Left ventricle myocardium inferior (tissue), 1 donor: ENCODE measurements at places on chromosomes 1 and 21. TPM values are rescaled to one million over a fixed set of nuclear protein-coding genes. Genes with fewer than 3 reads are reported as not detected.
A peak's percentile ranks its signal among the peaks of the same experiment; 100 is the strongest.

The TMEM269 gene
- total RNA-seq = not detected

The OR14K1 gene
- not detected for total RNA-seq

The UTP25 gene
- total RNA-seq = 2.4 TPM

DNA sequence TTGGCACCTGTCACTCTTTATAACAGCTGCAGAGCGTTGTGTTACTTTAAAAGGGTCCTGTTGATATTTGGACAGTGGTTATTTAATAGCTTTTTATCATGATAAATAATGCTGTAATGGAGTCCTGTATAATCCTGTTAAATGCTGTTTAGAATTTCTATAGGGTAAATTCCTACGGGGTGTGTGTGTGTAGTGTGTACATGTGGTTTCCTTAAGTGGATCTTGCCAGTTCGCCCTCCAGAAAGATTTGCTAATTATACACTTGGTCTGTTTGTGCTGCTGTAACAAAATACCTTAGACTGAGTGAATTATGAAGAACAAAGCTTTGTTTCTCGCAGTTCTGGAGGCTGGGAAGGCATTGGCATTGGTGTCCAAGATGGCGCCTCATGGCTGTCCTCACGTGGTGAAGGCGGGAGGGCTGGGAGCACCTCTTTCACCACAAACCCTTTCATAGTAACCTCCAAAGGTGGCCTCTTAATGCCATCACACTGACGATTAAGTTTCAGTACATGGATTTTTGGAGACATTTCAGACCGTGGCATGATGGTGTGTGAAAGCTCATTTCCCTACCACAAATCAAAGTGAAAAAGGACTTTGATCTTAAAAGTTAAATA, 11.2 kb downstream of the PRMT2 start:
- peaks cover 20% of the 10 kb centered on the region for H3K4me1 ChIP-seq
- no peaks in the 10 kb centered on the region for H3K27me3 ChIP-seq
- H3K27ac ChIP-seq = no peak overlapping the region
- H3K4me3 ChIP-seq = no peak overlapping the region
- H3K36me3 ChIP-seq = peaks cover 89% of the 10 kb centered on the region

DNA sequence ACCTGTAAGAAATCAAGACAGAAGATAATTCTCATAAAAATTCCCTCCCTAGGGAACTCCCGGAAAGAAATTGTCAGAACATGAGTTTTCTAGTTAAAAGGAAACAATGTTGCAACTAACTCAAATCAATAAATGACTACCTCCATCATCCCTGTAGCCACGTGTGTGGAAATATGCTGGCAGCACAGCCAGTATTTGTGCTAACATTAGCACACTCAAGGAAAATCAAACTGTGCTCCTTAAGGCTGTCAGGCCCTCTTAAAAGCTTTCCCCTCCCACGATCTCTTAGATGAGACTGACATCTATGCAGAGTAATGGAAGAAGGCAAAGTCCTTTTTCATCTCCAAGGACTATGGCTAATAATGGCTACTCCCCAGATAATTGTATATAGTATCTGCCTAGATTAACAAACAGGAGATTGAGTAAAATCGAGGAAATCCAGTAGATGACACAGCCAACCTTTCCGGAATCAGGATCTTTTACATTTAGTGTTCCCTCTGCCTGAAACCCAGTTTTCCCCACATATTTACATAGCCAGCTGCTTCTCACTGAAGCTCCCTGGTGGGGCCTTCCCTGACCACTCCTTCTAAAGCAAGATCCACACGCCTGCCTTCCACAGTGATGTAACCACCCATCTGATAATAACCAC, 50.9 kb upstream of the NR5A2 start:
- no peak overlapping the region for H3K27ac ChIP-seq
- H3K4me3 ChIP-seq = no peak overlapping the region
- H3K27me3 ChIP-seq = no peaks in the 10 kb centered on the region
- peaks cover 7% of the 10 kb centered on the region for H3K4me1 ChIP-seq
- H3K36me3 ChIP-seq = no peaks in the 10 kb centered on the region

DNA sequence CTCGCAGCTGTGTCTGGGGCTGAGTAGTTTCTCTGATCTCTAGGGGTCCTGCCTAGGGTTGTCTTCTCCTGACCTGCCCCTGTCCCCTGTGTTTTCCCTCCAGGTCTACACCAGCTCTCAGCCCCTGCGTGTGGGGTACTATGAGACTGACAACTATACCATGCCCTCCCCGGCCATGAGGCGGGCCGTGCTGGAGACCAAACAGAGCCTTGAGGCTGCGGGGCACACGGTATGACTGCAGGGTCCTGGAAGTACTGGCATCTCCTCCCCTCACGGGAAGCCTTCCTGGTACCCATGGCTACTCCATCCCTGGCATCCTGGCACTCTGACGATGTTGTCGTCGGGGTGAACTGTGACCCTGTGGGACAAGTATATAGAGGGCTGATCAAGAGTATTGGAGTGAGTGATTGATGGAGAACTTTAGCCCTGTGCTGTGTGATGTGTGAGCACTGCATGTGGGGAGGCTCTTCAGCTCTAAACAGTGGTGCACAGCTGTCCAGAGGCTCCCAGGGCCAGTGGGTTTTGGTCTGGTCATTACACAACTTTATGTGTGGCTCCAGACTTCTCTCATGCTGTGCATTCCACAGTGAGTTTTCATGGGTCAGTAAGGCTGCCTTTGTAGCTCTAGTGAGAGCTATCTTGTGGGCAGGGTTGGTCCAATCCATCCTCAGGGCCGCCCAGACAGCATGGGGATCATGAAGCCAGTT, 14.4 kb downstream of the FAAH start:
- peaks cover 4% of the 10 kb centered on the region for H3K36me3 ChIP-seq
- no peak for DNase-seq
- H3K4me1 ChIP-seq = peaks cover 4% of the 10 kb centered on the region
- no peak overlapping the region for H3K27ac ChIP-seq

DNA sequence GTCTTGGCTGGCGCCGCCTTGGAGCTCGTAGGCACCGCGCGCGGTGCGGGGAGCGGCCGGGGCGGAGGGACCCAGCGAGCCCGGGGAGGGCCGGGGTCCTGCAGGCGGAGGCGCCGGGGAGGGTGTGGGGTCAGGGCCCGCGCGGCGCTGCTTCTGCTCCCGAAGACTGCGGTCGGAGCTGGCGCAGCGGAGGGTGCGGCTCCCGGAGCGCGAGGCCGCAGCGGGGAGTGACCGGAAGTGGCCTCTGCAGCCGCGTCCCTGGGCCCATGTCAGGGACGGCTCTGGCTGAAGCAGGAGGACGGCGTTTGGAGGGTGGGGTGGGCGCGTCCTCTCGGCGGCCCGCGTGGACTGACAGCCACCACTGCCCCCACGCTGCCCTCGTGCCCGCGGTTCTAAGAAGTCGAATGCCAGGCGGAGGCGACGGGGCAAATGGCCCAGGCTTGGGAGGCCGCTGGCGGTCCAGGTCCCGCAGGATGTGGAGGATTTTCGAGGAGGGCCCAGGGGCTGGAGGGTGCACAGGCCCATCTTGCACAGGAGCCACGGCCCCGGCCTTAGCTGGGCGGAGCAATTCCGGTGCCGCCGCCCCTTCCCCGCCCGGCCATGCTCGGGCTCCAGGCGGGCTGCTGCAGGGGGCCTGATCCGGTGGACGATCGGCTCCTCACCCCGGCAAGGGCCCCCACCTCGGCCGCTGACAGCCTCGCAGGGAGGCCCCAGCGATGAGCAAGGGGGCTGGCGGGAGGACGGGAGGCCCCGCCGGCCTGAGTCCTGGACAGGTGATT, 7.7 kb upstream of the ZNF669 start:
- H3K4me1 ChIP-seq = peaks cover 26% of the 10 kb centered on the region
- no peaks in the 10 kb centered on the region for H3K36me3 ChIP-seq
- no peaks in the 10 kb centered on the region for H3K27me3 ChIP-seq
- DNase-seq = peak; percentile 81
- H3K27ac ChIP-seq = peak overlapping the region; percentile 92

GRCh38 chr1:3609016-3609768, 2.1 kb downstream of the MEGF6 start:
- no peak overlapping the region for H3K27ac ChIP-seq
- no peaks in the 10 kb centered on the region for H3K36me3 ChIP-seq
- no peak for DNase-seq
- H3K27me3 ChIP-seq = peaks cover 92% of the 10 kb centered on the region
- no peak overlapping the region for H3K4me3 ChIP-seq

DNA sequence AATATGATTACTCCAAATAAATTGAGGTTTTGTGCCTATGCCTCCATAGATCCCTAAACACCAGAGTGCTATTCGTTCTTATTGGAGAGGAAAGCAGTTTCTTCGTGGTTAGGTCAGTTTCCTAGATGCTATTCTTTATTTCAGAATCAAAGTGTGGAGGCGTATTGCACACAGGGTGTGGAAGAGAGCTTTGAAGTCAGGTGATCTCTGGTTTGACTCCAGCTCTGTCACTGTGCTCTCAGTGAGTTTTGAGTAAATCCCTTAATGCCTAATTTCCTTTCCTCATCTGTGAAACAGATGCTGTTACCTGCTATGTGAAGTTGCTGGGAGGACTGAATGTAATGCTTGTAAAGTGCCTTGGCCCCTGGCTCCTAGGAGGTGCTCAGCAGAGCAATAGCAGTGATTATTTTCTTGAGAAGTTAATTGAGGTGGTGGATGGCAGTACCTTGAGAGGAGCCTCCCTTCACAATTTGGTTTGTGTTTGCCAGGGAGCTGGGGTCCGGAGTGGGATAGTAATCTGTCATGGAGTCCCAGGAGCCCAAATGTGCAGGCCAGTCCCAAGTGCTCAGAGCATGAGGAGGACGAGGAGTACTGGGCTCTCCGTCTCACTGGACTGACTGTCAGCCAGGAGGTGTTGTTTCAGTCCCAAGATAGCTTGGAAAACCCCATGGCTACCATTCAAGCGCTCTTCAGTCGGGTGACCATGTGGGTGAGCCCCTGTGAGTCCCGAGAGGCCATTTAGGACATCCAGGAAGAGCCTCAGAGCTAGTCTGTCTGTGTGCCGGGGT, 14.9 kb downstream of the NTPCR start:
- H3K4me1 ChIP-seq = peaks cover 77% of the 10 kb centered on the region
- no peak overlapping the region for H3K4me3 ChIP-seq
- DNase-seq = no peak
- no peaks in the 10 kb centered on the region for H3K27me3 ChIP-seq

DNA sequence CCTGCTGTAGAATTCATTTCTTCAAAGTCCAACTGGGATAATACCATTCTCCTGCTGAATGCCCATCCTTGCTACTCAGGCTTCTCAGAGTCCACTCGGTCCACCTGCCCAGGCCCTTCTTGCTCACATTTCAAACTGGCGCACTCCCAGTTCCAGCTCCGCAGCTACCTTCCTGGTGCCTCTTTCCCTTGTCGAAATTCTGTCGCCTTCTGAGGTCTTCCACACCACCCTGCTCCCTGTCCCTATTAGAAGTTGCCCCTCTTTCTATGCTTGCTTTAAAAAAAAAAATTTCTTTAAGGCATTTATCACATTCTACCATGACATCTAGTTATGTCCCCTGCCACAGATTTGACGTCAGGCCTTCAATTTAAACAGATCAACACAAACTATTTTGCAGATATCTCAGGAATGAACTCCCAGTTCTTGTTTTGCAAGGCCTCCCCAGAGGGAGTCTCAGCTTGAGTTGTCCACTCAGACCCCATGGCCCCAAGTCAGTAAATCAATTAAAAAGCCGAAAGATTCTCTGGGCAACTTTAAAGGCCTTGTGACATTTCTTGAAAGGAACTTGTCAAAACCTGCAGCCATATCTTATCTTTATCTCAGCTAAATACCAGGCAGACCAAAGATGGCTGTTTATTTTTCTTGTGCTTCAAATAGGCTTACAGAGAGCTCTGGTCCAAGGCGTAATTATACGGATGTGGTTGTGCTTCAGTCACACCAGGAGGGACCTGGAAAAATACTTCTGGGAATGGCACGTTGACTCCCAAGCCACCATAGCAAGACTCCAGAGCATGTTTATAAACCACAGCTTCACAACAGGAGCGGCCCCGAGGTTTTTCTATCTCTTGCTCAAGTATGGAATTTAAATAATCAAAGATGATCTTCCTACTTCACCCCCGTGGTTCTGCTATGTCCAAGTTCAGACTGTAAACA, 2.2 kb downstream of the FAM89A start:
- H3K27me3 ChIP-seq = peaks cover 42% of the 10 kb centered on the region
- no peaks in the 10 kb centered on the region for H3K36me3 ChIP-seq
- H3K27ac ChIP-seq = no peak overlapping the region
- DNase-seq = no peak
- H3K4me1 ChIP-seq = peaks cover 37% of the 10 kb centered on the region

DNA sequence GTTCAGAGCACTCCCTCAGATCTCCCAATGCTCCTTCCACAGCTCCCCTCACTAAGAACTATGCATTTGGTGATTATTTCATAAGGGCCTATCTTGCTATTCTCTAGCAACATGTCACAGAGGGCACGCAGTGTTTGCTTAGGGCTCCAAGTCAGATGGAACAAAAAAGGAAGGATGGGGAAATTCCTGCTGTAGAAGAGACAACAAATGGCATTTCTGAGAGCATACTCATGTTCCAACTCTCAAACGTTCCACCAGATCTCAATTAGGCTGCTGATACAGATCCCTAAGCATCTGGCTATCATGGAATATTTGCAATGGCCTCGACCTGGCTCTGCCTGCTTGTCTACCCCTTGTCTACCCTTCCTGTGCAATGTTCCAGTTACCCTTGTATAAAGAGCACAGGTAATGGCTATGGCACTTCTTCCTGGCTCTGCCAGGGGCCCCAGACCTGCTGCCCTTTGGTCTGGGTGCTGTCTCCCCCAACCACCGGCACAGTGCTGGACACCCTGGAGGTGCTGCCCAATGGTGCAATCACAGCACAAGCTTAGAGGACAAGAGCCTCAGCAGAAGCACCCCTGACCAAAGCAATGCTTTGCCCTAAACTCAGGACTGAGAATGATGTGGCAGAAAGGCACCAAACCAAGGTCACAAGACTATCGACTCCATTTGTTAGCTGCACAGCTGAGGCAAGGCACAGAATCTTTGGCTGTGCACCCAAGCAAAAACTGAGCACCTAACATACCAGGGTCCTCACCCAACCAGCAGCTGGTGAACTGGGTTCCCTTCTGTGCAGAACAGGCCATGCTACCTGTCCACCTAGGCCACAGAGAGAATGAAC, 3.6 kb downstream of the PARP1 start:
- H3K27ac ChIP-seq = peak overlapping the region; percentile 83
- H3K36me3 ChIP-seq = peaks cover 30% of the 10 kb centered on the region
- DNase-seq = no peak
- H3K27me3 ChIP-seq = no peaks in the 10 kb centered on the region
